ENCODE measurements at places on chromosomes 4 and X.

GRCh38 chr4:83569987-83570386 lies 34.1 kb downstream of the GPAT3 start:
- DNase-seq, result no peak

DNA sequence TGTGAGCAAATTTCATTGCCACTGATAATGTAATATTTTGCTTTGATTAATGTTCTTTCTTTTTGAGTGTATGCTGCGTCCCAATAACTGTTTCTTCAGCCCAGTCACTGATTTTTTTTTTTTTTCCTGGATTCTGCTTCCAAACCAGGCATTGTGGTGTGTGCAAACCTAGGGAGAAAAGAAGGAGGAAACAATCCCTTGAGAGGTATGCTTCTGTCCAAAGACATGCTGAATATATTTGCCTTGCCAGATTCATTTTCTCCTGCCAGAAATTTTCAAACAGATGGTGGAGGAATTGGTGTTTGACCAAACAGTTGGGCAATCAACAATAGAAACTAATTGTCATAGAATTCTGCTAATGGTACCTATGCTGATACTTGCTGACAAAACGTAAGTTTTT lies 753.6 kb downstream of the RPA4 start:
- DNase-seq, result no peak

- DNase-seq, result no peak
These were observed 23.6 kb upstream of the TBC1D14 start for GRCh38 chr4:6885953-6886557.

DNA sequence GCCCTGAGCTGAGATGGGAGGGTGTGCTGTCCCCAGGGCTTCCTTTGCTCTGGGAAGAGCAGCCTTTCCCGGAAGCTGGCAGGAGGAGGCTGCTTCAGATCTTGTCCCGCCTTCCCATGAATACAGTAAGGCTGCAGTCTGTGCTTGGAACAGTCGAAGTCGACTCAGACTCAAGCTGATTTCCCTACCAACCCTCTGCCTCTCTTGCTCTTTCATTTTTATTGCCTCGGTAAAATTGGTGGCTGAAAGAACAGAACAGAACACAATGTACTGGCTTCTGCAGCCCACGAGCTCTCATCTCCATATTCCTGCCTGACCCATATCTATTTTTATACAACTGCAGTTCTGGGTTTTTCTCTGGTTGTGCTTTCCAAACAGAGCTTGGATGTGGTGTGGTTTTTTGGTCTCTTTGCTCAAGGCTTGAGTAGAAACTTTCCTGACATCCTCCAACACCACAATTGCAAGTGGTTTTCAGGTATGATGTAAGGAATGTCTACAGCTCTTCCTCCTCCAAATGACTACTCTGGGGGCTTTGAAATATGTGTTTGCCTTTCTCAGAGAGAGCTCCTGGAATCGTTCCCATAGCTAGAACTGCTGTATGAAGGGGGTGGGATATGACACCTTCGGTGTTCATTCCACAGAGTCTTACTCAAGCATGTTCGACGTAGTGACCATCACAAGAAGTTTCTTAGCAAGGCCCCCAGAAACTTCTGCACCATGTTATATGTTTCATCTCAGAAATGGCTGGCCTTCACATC lies 61.3 kb downstream of the ENPP6 start:
- no peak for DNase-seq

GRCh38 chr4:112818594-112818965 lies 181.6 kb downstream of the LARP7 start:
- DNase-seq, result peak; percentile 34

GRCh38 chrX:151735219-151735618 lies 673 bp downstream of the CNGA2 start:
- no peak for DNase-seq

- DNase-seq, result no peak
These were observed 265.9 kb downstream of the ZNF674 start for GRCh38 chrX:46279214-46279924.

DNA sequence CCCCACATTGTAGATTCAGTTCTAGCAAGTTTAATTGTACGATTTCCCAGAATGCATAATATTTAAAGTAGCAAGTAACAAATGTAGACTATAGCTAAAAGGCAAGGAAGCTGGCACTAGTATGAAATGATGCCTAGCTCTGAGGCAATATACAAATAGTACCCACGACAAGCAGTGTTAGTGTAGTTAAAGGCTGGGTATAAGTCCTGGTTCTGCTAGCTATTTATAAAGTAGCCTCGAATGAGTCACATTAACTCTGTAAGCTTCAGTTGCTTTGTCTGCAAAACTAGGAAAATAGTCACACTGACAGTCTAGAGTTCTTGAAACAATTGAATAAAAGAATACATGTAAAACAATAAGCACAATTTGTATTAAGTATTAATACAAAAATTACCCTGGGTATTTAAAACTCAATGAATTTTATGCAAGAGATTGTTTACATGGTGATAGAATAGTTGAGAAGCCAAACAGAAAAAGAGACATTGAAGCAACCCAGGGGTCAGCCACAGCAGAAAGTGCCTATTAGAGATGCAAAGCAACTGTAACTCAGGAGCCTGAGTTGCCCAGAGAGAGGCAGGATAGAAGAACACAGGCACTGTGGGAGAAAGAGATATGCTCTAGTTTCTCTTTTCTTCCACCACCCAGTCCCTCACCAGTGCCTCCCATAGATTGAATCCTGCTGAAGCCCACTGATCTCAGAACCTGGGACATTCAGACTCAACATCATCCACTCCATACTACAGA lies 949.0 kb downstream of the C4orf33 start:
- DNase-seq, result no peak

- DNase-seq, result no peak
These were observed 35.9 kb downstream of the ADRA2C start for GRCh38 chr4:3801931-3802550.

- DNase-seq, result no peak
These were observed 23.9 kb upstream of the GATB start for GRCh38 chr4:151784706-151785105.

- peak; percentile 69 for DNase-seq
These were observed 79.8 kb upstream of the GPM6A start for GRCh38 chr4:175891851-175892250.

DNA sequence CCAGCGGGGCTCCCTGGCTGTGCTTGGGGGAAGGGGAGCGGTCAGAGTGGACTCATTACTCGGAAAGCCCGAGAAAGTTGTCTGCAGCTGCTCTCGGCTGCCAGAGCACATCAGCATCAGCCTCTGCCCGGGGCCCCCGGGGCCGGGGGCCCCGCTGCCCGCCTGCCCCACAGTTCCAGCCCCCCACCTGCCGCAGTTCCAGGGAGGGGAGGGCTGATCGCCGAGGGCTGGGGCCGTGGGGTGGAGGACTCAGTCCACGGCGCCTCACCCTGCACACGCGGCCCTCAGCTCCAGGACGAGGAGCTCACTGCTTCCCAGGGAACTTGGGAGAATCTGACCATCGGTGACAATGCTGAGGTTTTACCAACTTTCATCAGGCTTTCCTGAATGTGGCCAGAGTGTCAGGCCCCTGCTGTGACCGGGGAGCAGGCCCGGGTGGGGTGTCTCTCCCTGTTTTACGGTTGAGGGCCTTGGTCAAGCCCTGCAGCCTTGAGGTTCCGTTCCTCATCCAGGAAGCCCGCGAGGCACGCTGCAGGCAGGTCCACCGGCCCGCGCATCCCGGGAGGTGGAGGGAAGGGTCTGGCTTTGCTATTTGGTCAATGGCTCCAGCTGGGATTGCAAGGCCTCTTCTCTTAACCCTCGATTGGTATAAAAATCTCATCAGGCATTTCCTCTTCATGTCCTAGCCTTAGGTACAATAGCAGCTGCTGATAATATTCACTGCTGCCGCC lies 57.2 kb downstream of the CPZ start:
- no peak for DNase-seq

DNA sequence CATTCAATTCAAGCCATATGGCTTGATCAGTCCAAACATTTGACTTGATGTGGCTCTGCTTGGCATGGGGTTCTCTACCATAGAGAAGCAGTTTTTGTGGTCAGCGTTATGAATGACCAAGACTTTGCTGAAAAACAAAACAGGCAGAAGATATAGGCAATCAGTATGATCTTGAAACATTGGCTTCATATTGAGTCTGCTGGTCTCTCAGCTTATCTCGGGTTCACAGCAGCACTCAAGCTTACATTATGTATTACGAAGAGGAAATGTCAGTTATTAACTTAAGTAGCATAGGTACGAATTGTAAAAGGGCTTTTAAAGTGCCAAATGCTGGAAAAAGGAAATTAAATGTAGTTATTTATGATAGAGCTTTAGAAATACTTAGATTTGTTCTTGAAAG lies 99.0 kb downstream of the AFF2 start:
- DNase-seq, result no peak

DNA sequence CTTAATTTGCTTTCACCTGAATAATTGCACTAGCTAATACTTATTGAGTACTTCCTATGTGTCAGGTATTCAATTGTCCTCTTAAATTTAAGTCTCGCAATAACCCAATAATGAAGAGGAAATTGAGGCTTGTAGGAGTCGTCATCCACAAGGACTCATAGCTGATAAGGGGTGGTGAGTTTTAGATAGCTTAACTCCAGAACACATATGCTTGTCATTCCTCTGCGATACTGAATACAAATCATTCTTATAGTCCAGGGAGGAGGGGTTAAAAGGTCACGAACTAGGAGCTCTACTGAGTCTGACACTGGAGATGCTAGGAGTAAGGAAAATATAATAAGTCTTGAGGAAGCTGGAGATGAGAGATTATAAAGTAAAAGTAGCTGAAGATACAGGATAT lies 1.4 kb upstream of the PACRGL start:
- no peak for DNase-seq

GRCh38 chr4:148312956-148313490 lies 129.2 kb downstream of the NR3C2 start:
- DNase-seq, result no peak

- no peak for DNase-seq
These were observed 58.9 kb upstream of the BCOR start for GRCh38 chrX:40156470-40157227.

DNA sequence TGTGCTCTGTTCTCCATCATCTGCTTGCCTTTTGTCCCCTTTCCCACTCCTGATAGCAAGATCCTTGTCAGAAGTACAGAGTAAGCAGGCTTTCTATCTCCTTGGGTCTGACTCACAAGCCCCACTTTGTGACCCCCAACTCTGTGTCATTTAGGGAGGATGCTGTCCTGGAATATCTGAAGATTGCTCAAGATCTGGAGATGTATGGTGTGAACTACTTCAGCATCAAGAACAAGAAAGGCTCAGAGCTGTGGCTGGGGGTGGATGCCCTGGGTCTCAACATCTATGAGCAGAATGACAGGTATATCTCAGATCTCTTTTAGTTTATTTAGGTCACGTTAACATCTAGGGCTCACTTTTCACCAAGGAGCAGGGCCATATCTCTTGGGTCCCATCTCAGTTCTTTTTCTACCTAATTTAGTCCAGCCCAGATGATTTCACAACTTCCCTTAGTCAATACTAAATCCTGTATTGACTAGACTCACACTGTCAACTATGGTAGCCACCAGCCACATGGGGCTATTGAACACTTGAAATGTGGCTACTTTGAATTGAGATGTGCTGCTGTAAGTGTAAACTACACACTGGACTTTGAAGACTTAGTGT lies 64.3 kb downstream of the MSN start:
- DNase-seq, result no peak

GRCh38 chr4:87919941-87920340 lies 55.6 kb upstream of the SPP1 start:
- DNase-seq, result no peak

DNA sequence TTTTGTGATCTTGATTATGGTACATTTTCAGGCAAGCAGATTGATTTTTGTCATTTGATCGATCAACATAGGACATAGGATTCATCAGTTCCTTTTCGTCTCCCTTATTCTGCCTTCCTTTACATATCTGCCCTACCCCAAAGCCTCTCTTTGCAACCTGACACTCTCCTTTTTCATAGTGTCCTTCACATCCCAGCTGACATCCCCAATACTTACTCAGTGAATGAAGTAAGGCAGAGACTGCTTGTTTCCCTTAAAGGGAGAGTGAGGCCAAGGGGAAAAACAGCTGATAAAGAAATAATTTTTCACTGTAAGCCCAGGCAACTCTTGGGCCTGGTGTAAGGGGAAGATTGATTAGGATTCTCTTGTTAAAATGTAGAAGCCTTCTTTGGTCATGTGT lies 69.8 kb downstream of the GBA3 start:
- no peak for DNase-seq
